ENCODE measurements at places on chromosomes 1 and 21.

DNA sequence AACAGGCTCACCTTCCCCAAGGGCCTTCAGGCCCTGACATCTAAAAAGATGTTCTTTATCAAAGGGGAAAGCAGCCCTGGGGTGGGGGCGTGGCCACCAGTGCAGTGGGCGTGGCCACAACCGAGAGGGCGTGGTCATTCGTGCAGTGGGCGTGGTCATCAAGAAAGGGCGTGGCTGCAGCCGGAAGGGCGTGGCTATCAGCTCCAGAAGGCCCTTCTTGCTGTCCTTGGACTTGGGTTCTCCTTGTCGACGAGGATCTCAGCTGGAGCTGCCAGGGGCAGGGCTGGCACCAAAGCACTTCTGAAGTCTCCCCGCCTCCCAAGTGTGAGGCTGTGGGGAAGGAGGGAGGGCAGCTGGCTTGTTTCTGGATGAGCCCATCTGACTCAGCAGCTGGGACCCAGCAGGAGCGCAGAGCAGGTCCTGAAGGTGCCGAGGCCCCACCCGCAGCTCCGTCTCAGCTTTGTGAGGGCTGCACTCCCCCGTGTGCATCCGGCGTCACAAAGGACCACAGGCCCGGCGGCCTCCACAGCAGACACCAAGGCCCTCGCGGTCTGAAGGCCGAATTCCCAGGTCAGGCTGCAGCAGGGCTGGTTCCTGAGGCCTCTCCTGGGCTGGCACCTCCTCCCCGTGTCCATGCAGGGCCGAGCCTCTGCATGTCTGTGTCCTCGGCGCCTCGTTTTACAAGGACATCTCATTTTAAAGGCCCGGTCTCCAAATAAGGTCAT is 12.8 kb downstream of the PDE9A start:
- DNase-seq = peak; percentile 29

DNA sequence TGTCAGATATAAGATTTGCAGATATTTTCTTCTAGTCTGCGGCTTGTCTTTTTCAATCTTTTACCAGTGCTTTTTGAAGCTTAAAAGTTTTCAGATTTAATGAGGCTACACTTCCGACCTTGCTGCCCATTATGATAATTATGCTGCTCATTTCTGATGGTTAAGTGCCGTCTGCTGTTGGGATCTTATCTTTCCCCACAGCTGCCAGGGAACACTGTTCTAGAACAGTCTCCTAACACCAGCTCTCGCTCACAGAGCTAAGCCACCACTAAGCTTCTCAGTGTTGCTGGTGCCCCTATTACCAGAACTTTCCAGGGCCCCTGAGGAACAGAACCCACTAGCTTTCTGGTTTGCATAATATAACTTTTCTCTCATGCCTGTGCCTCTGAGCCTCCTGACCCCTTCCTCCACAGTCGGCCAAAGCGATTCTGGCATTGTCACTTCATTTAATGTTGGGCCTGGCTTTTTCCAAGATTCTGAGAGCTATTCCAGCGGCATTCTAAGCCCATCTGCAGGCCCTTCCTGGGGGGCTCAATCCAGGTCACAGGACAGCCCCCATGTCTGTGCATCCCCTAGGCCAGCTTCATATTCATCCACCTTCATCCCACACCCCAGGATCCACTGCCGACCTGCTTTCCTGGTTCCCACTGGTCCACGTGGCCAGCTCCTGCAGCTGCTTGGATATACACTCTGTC is 237.0 kb downstream of the PTPRU start:
- no peak for DNase-seq

- no peak for DNase-seq
Observed at GRCh38 chr1:220556641-220557040, 28.7 kb downstream of the MARK1 start.

GRCh38 chr1:161994175-161994668 is 29.4 kb downstream of the OLFML2B start:
- no peak for DNase-seq

GRCh38 chr1:22689505-22689904 is 21.1 kb upstream of the EPHB2 start:
- no peak for DNase-seq

DNA sequence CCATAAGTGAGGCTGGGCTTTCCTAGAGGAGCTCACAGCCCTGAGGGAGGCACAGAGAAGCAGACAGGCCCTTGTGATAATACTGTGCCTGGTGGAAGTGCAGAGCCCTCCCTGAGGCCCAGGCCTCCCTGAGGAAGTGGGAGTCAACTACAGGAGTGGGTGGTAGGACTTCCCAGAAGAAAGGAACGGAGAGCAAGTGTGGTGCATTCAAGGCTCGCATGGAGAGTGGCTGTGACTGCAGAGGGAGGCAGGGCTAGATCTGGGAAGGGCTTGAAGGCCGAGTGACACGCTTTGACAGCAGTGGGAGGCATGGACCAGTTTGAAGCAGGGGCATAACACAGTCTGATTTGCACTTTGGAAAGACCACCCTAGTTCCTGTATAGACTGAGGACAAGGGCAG is 37.3 kb downstream of the AZIN2 start:
- no peak for DNase-seq

GRCh38 chr21:43273708-43274021 is 104.9 kb downstream of the CRYAA start:
- DNase-seq = no peak

DNA sequence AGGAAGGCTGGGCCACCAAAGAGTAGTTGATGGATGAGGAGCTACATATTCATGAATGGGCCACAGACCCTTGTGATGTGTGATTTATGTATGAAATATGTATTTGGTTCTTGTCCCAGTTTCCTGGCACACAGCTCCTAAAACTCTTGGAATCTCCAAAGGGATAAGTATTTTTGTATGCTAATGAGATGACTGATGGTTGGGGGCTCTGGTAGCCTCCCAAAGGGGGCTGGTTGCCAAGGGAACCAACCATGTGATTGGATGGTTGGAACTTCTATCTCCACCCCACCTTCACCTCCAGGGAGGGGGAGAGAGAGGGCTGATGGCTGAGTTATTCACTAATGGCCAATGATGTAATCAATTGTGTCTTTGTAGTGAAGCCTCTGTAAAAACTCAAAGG is 77.1 kb downstream of the ZNF281 start:
- DNase-seq = no peak

DNA sequence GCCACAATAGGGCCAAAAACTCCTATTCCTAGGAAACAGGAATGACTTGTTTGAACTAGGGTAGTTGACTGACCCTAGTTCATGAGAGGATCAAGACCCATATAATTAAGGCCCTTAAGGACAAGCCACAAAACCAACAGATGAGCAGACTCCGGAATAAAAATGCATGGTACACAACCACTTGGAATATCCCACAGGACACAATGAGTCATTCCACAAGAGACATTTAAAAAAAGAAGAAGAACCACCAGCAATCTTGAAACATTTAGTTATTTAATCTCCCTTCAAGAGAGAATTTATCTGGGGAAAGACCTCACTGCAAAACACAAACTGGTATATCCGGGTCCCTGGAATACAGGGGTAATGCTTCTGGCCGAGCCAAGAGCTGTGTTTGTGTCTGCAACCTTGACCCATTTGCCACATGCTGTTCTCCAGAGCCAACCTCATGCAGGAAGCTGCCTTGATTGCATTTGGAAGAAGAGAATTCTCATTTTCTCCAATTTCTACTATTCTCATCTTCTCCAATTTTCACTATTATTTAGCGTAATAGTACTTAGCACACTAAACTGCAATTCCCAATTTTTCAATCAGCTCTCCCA is 135.5 kb downstream of the TGFBR3 start:
- no peak for DNase-seq

- peak; percentile 70 for DNase-seq
Observed at GRCh38 chr1:234725177-234726132, 115.5 kb upstream of the IRF2BP2 start.

- no peak for DNase-seq
Observed at GRCh38 chr1:22074803-22075202, 22.3 kb downstream of the CDC42 start.

- DNase-seq = no peak
Observed at GRCh38 chr1:93552741-93553455, 105.0 kb downstream of the FNBP1L start.

GRCh38 chr1:53919675-53920066 is 25.7 kb downstream of the DIO1 start:
- DNase-seq = no peak

- DNase-seq = peak; percentile 65
Observed at GRCh38 chr21:45152265-45152746, 77.9 kb downstream of the ADARB1 start.

DNA sequence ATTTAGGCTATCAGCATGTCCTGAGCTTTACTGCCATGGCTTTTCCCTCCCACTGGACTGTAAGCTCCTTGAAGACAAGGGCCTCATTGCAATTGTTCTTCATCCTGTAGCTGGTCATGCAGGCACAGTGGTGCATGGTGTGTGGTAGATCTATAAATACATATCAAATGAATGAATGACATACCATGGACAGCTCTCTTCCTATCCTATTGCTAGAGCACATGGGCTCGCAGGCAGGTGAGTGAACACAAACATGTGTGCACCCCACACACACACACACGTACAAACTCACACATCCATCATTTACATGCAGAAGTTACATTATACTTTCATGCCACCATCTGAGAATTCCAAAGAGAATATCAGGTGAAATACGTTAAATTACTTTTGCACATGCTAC is 172.9 kb upstream of the RUNX1 start:
- DNase-seq = peak; percentile 21
